T-helper 2 cell (primary cell): ENCODE measurements at places on chromosomes 12 and 14.

DNA sequence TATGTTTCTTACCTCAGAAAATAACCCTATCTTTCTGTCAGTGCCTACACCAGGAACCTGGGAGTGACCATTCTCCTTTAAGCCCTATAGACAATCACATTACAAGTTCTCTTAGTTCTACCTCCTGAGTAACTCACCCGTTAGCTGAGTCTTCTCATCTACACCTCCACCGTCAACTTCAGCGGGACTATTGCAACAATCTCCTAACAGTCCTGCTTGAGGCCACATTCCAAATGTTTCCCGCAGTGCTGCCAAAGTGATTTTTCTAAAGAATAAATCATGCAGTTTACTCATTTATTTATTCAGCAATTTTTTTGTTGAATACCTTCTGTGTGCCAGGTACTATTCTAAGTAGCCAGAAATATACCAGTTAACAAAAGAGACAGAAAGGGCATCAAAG, 285.0 kb upstream of the GRIP1 start:
- no peak for DNase-seq

DNA sequence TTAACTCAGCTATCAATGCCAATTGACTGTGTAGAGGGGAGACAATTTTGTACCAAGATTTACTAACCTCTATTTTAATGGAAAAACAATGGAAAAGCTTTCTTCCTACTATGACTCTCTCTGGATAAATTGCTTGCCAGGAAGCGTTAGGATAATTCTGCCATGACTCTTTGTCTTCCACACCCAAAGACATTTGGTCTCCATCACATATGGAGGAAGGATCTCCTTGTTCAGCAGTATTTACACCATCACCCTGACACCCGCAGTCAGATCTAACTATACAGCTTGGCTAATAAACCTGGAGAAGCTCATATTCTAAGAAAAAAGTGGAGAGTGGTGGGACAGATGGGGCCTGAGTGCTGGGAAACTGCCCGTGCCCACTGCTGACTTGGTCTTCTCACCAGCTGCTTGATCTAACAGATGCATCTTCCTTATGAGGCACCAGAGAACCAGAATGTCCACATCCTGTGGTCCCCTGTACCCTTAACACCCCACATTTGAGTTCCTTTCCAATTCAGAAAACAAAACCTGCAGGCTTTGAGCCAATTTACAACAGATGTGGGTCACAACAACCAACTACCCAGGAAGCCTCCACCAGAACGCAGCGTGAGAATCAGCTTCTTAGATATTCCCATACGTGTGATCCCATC, 154.0 kb downstream of the DAD1 start:
- no peak for DNase-seq

DNA sequence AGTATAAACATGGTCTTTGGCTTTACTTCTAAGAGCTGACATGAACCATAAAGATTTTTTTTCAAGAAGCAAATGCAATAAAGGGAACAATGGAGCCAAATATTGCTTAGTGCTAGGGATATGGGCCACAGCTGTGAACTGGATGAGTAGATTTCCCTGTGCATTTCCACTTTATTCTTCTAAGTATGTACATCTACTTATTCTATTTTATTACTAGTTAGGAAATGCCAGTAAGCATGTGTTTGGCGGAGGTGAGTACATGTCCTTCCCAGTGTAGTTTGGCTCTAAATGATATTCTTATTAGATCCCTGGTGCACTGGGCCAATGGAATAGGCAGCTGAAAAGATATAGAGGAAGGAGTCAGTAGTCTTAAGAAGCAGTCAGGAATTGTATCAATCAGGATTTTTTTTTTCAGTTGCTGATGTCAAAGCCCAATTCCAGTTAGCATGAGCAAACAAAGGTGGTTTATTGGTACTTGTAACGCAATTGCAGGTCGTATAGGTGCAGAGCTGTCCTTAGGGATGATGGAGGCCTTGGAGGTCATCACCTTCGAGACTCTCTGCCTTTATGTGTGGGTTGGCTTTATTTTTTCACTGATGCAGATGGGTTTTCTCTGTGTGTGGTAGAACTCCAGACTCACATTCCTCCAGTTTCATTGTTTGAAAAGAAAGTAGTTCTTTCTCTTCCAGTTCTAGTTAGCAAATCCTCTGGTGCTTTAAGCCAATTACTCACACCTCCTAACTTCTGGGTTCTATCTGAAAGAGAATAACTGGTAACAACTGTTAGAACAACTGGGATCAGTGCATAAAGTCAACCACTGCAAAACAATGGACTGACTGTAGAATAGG, 139.0 kb upstream of the LRIG3 start:
- DNase-seq: no peak

DNA sequence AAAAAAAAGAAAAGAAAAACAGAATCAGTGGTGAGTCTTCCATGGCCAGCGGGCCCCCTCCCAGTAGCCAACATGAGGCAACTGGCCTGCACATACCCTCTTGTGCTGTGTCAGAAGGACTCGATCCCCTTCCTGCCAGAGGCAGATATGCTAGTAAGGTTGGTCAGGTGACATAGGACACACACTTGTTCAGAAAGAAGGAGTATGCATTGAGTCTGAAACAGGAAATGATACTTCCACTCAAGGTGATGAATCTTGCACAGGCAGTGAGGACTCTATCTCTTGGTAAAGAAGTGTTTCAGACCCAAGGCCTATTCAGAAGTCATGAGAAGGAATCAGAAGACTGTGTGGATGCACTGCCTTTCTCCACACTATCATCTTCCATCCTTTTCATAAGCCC, 269.7 kb upstream of the FAR2 start:
- DNase-seq: no peak

- no peak for DNase-seq
Measured at GRCh38 chr12:65630555-65630954, 193.7 kb upstream of the HMGA2 start.

DNA sequence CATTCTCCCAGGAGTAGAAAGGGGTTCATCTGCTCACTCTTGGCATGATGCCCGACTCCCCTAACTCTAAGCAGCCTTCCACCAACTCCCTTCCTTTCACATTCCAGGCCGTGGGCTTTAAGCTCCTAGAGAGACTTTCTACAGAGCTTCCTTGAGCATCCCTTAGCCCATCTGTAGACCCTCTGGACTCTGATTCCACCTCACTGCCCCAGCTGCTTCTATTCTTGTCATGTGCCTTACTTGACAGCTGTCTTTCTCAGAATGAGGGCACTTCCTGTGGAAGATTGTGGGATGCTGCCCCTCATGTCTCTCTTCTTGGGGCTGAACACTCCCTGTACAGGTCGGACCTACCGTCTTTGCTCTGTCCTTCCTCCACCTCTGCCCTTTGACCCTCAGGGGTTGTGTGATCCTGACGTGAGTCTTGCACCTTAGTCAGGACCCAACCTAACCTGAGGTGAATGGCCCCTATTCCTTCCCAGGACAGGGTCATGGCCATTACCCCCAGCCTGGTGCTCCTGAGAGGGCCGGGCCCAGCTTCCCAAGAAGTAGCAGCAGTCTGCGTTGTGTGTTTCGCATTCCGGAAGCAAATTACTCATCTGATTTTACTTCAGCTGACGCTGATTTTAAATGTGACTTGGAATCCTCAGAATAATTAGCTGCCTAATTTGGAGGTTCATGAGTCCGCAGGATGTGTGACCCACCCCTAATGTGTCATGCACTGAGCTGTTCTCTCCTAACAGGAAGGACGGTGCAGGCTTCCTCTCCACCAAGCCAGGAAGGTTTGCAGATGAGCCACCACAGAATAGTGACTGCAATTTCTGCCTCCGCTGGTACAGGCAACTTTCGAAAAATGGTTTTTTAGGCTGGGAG, 2.7 kb upstream of the GALNT6 start:
- DNase-seq: peak; percentile 53

GRCh38 chr12:85834378-85834777, 1.8 kb downstream of the RASSF9 start:
- no peak for DNase-seq

- no peak for DNase-seq
Measured at GRCh38 chr14:90698379-90698869, 117.8 kb downstream of the TTC7B start.

DNA sequence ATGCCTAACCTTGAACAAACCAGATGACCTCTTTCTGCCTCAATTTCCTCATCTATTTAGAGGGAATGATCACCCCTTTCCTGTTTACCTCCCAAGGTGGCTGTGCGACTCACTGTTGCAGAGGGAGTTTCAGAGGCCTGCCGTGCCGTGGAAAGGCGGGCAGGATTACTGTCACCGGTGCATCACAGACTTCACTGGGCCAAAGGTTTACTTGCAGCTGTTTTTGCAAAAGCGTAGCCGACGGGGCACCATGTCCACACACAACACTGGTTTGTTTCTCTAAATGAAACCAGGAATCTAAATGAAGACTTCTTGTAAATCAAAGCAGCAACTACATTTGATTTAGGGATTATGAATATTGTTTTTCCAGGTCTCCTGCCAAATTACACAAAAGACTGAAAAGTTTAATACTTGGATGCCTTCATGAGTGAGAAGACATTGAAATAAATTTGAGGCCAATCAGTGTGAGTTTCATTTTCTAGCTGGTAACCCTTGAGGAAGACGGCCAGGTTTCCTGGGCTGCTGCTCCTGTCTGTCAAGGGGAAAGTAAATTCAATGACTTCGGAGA, 696.1 kb upstream of the TMEM132C start:
- DNase-seq: no peak

GRCh38 chr12:34286483-34286882, 264.2 kb downstream of the ALG10 start:
- DNase-seq: no peak

GRCh38 chr12:79559591-79559990, 131.2 kb downstream of the PAWR start:
- DNase-seq: no peak

- no peak for DNase-seq
Measured at GRCh38 chr14:95489214-95490137, 27.0 kb downstream of the SYNE3 start.

GRCh38 chr12:56042843-56043242, 1.1 kb downstream of the RPS26 start:
- DNase-seq: no peak

- no peak for DNase-seq
Measured at GRCh38 chr12:131836193-131836592, 8.0 kb downstream of the MMP17 start.

GRCh38 chr12:48712209-48712608, 4.3 kb downstream of the CCNT1 start:
- DNase-seq: no peak

- DNase-seq: no peak
Measured at GRCh38 chr12:79547735-79548609, 142.8 kb downstream of the PAWR start.

- DNase-seq: no peak
Measured at GRCh38 chr12:68259318-68259940, 6.0 kb upstream of the IL22 start.

- DNase-seq: peak; percentile 16
Measured at GRCh38 chr12:52050116-52050757, 1.0 kb upstream of the NR4A1 start.

DNA sequence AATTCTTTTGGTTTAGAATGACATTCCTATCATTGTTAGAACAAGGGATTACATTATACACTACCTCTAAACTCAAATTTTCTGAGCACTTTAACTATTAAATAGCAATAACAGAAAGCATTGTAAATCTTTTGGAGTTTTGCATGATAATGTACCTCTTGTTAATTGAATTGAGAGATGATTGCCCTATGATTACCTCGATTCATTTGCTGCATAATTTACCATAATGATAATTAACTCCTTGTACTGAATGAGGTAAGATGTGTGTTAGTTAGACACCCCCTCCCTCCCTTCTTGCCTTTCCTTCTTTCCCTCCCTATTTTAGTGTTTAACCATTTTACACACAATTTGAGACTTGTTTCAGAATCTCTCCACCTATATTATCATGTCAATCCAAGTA, 469.2 kb downstream of the DIO2 start:
- no peak for DNase-seq

- DNase-seq: no peak
Measured at GRCh38 chr12:30823764-30824163, 69.0 kb upstream of the CAPRIN2 start.

GRCh38 chr12:78229591-78230101, 399.0 kb downstream of the NAV3 start:
- peak; percentile 38 for DNase-seq

DNA sequence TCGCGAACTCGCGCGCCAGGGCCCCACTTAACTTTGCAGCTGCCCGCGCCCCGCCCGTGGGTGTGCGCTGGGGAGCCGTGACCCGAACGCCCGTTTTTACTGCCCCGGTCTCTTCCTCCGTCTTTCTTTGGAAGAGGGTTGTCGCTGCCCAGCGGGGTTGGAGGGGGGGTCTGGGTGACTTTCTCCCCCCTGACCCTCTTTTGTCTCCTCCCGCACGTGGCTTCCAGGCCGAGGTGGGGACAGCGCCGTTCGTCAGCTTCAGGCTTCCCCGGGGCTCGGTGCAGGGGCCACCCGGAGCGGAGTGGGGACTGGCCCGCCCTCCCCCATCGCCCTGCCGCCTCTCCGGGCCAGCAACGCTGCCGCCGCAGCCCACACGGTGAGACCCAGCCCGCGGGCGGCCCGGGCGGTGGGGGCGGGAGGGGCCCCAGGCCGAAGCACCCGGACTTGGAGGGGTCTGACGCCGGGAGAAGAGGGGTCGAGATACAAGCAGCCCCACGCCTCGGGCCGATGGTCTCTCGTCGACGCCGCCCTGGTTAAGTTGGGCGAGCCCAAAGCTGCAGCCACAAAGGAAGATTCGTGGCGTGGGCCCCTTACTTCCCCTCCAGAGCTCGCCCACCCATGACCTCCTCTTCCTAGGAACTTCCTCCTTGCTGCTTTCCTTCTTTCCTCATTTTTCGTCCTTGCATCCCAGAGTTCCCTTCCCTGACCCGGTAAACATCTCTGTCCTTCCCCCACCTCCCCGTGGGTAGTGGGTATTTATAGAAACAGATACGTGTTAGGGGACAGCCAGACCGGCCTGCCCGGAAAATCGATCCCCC, 1.2 kb downstream of the DYRK2 start:
- peak; percentile 52 for DNase-seq

DNA sequence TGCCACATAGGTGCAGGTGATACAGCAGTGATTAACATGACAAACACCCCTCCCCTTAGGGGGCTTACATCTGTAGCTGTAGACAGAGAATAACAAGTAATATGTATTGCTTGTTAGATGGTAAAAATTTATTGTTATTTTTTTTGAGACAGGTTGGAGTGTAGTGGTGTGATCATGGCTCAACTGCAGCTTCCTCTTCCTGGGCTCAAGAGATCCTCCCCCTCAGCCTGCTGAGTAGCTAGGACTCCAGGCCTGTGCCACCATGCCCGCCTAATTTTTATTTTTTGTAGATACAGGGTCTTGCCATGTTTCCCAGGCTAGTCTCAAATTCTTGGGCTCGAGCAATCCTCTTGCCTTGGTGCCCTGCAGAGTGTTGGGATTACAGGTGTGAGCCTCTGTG, 19.8 kb downstream of the DIP2B start:
- no peak for DNase-seq

DNA sequence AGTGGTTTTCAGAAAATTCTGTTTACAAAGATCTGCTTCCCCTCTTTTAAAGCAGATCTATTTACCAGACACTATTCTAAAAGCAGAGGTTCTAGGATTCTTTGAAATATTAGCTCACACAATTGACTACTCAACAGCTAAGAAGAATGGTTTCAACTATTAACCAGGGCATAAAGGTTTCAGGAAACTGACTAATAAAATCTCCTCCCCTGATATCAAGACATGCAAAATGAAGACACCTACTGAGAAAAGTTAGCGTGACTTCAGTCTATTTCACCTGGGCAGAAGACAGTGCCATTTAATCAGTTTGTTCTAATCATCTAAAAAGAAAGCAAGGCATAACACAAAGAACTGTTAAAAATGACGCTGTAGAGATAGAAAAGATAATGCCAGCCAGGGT, 22.2 kb downstream of the DAD1 start:
- no peak for DNase-seq
